Pulmonary artery endothelial cell (primary cell): ENCODE measurements at places on chromosomes 12 and 14. TPM values are rescaled to one million over a fixed set of nuclear protein-coding genes. Genes with fewer than 3 reads are reported as not detected.

Gene HOTAIR
- not detected in 2 replicates for total RNA-seq

Gene BIN2
- total RNA-seq = not detected in 2 replicates

Gene INHBE
- not detected in 2 replicates for total RNA-seq

Gene JDP2
- total RNA-seq = 10.1 and 12.5 TPM in 2 replicates

Gene LTBP2
- total RNA-seq = 122 and 232 TPM in 2 replicates

Gene GPR84
- not detected in 2 replicates for total RNA-seq

GRCh38 chr14:68979722-68980451 is 785 bp upstream of the ACTN1 start:
- DNase-seq = no peak

- no peak for DNase-seq
Measured at GRCh38 chr14:74911221-74911620, 11.8 kb downstream of the RPS6KL1 start.

DNA sequence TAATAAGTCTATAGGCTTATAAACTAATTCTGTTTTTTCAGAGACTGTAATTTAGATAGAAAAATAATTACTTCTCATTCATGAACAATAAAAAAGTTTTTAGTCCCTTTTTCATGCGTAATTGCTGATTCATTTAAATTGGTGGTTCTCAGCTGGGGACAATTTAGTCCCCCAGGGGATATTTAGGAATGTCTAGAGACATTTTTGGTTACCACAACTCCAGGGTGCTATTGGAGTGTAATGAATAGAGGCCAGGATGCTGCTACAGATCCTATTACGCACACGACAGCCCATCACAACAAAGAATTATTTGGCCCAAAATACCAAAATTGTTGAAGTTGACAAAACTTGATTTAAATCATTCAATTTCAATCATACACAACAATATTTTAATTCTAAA is 22.8 kb upstream of the VCPKMT start:
- DNase-seq = no peak

GRCh38 chr14:75277008-75277814 is 1.4 kb upstream of the FOS start:
- peak; percentile 79 for DNase-seq

DNA sequence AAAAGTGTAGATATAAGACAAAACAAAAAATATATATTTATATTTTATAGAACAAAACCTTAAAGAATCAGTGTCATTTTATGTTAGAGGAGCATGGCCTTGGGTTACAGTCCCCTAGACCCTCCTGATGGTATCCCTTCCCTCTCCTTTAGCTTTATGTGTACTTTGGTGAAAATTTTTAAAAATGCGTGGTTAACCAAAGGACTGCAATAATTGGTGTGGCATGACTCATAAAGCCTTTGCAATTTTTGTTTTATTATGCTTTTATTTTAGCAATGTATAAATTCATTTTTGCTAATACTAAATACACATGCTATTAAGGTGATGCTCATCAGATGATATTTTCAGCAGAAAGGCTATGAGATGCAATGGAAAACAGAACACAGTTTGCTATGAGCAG is 264.4 kb downstream of the SYT1 start:
- DNase-seq = no peak

DNA sequence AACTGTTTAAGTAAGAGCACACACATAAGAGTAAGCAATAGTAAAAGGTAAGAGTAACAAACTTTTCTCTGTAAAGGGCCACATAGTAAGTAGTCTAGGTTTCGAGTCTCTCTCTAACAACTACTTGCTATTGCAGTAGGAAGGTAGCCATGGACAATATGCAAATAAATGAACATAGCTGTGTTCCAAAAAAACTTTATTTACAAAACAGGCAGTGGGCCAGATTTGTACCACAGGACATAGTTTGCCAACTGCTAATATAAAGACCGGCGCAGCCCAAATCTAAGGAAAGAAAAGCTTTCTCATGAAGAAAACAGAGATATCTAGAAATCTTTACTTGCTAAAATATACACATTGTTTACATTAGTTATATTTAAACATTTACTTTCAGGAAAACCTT is 239.0 kb upstream of the EGLN3 start:
- DNase-seq = no peak

GRCh38 chr12:89070603-89071002 is 281.7 kb downstream of the DUSP6 start:
- DNase-seq = no peak

GRCh38 chr14:68729556-68729955 is 63.3 kb downstream of the ZFP36L1 start:
- DNase-seq = peak; percentile 39
